Breast epithelium (tissue), 4 donors: ENCODE measurements at places on chromosomes 5 and 9. TPM values are rescaled to one million over a fixed set of nuclear protein-coding genes. Genes with fewer than 3 reads are reported as not detected.
A peak's percentile ranks its signal among the peaks of the same experiment; 100 is the strongest.

Gene MRPL22
- total RNA-seq: 23.4 TPM

Gene IL4
- total RNA-seq: not detected

Gene IGFBPL1
- not detected for total RNA-seq

Gene FREM1
- 12.2 TPM for total RNA-seq

Gene DDX46
- 51.1 TPM for total RNA-seq

- no peak for DNase-seq
- no peak overlapping the region for H3K4me3 ChIP-seq
- H3K27me3 ChIP-seq: no peaks in the 10 kb centered on the region
These were observed 232.3 kb upstream of the TRPM3 start for GRCh38 chr9:71353720-71354119.

- H3K27ac ChIP-seq: no peak overlapping the region
- no peaks in the 10 kb centered on the region for H3K4me1 ChIP-seq
- H3K36me3 ChIP-seq: no peaks in the 10 kb centered on the region
These were observed 268.6 kb downstream of the FER start for GRCh38 chr5:109016300-109016699.

GRCh38 chr5:136191304-136192014 lies 1.5 kb downstream of the SMIM32 start:
- H3K27ac ChIP-seq: no peak overlapping the region
- H3K4me1 ChIP-seq: no peaks in the 10 kb centered on the region
- H3K27me3 ChIP-seq: peaks cover 50% of the 10 kb centered on the region
- peak overlapping the region; percentile 36 for H3K4me3 ChIP-seq
- H3K36me3 ChIP-seq: peaks cover 4% of the 10 kb centered on the region

- H3K27ac ChIP-seq: no peak overlapping the region
- DNase-seq: peak; percentile 31
- no peak overlapping the region for H3K4me3 ChIP-seq
- no peaks in the 10 kb centered on the region for H3K36me3 ChIP-seq
- H3K27me3 ChIP-seq: no peaks in the 10 kb centered on the region
These were observed 18.4 kb downstream of the ZNF346 start for GRCh38 chr5:177040814-177041420.

DNA sequence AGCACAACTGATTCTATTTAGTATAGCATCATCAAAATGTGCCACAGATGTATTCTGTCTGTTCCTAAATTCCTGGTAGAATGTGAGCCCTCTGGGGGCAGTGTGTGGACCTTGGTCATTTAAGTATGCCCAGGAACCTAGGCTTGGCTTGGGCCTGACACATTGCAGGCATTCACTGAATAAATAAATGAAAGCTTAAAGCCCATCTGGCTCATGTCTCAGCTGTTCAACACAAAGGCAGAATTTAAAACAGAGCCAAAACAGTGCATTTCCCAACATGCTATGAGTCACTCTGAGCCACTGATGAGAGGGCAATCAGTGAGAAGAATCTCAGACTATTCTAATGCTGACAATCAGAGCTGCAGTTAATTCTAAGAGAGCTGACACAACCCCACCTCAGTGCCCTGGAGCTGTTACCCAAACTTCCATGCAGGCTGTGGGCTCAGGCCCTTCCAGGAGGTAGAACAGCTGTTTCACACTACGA lies 8.1 kb downstream of the FAM193B start:
- H3K27me3 ChIP-seq: no peaks in the 10 kb centered on the region
- H3K4me1 ChIP-seq: peaks cover 7% of the 10 kb centered on the region
- no peaks in the 10 kb centered on the region for H3K36me3 ChIP-seq
- peak overlapping the region; percentile 80 for H3K27ac ChIP-seq

- H3K4me3 ChIP-seq: no peak overlapping the region
- H3K27ac ChIP-seq: no peak overlapping the region
- H3K27me3 ChIP-seq: no peaks in the 10 kb centered on the region
- no peaks in the 10 kb centered on the region for H3K36me3 ChIP-seq
- no peaks in the 10 kb centered on the region for H3K4me1 ChIP-seq
These were observed 163.4 kb downstream of the ICE1 start for GRCh38 chr5:5585751-5586341.

DNA sequence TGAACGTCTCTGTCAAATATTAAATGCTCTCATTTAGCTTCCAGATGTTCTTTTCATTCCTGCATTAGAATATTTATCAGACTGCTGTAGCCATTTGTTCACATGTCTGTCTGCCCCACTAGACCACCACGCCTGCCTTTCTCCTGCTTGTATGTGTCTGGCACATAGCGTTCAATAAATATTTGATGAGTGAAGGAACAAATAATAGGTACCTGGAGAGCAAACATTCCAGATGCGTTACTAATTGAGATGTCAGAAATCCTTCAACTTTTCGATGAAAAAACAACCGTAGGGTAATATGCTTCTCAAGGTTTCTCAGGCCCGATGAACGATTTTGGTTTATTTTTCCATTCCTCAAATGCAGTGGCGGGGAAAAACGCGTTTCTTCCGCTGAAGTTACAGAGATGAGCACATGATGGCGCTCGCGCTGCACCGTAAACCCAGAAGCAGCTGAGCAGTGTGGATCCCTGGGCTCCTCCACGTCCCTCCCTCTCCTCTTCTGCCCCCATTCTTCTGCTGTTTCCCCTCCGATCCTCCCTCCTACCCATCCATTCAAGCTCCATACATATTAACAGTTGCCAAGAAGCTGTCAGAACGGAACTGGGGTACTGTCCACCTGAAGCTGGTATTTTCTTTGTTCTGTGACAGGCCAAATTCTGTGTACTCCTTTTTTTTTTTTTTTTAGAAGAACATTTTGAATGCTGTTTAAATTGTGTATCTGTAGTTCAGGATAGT lies 245.4 kb downstream of the MPDZ start:
- no peaks in the 10 kb centered on the region for H3K27me3 ChIP-seq
- peak; percentile 59 for DNase-seq
- H3K27ac ChIP-seq: no peak overlapping the region
- no peaks in the 10 kb centered on the region for H3K4me1 ChIP-seq
- peak overlapping the region; percentile 50 for H3K4me3 ChIP-seq
- H3K36me3 ChIP-seq: no peaks in the 10 kb centered on the region

- no peaks in the 10 kb centered on the region for H3K36me3 ChIP-seq
- H3K27me3 ChIP-seq: no peaks in the 10 kb centered on the region
- peak overlapping the region; percentile 90 for H3K27ac ChIP-seq
- peaks cover 8% of the 10 kb centered on the region for H3K4me1 ChIP-seq
- H3K4me3 ChIP-seq: no peak overlapping the region
These were observed 33.6 kb upstream of the HSD17B4 start for GRCh38 chr5:119418606-119419100.

DNA sequence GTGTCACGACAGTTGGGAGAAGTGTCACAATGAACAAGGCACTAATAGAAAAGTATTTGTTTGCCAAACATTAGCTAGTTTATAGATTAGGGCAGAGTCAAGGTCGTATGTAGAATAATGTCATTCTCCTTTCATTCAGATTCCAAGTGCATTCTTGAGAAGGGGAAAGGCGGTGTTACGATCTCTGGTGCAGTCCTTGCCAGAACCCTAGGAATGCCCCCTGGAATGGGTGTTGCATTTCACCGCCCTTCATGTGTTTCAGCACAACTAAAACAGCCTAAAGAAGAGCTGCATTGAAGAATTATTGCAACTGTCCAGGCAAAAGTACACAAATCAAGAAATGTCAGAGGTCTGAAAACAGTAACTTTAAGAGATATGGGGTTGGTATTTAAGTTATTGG lies 721.0 kb upstream of the WWC1 start:
- H3K36me3 ChIP-seq: no peaks in the 10 kb centered on the region
- no peak overlapping the region for H3K27ac ChIP-seq
- H3K4me3 ChIP-seq: no peak overlapping the region

- H3K4me1 ChIP-seq: no peaks in the 10 kb centered on the region
- H3K27ac ChIP-seq: no peak overlapping the region
- no peak overlapping the region for H3K4me3 ChIP-seq
- H3K27me3 ChIP-seq: no peaks in the 10 kb centered on the region
- DNase-seq: no peak
- H3K36me3 ChIP-seq: no peaks in the 10 kb centered on the region
These were observed 34.2 kb upstream of the GRPEL2 start for GRCh38 chr5:149310947-149311658.
